ENCODE measurements at places on chromosomes 16 and 17.

DNA sequence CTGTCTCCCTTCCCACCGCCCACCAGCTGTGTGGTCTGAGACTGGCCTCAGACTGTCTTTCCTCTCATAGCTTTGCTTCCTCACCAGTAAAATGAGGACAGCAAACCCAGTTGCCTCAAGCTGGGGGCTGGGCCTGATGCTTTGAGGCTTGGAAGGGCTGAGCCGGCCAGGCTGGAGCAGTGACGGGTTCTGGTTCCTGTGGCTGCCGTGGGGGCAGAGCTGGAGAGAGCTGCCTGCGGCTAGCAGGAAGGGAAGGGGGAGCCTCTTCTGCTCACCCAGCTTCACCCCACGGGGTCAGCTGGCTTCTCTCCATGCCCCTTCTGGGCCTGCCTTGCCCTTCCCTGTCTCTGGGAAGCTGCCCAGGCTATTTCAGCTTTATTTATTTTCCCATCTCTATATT lies 23.7 kb downstream of the LASP1 start:
- peak; percentile 73 for DNase-seq

GRCh38 chr16:68291227-68291626 lies 19.5 kb downstream of the SLC7A6OS start:
- no peak for DNase-seq

DNA sequence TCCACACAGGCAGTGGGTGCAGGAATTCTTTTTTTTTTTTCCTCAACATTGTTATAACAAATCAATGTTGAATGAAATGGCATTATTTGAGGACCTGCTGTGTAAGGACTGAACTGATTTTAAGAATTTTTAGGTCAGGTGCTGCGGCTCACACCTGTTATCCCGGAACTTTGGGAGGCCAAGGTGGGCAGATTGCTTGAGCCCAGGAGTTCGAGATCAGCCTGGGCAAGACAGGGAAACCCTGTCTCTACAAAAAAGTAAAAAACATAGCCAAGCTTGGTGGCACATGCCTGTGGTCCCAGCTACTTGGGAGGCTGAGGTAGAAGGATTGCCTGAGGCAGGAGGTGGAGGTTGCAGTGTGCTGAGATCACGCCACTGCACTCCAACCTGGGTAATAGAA lies 12.4 kb downstream of the MPRIP start:
- no peak for DNase-seq

DNA sequence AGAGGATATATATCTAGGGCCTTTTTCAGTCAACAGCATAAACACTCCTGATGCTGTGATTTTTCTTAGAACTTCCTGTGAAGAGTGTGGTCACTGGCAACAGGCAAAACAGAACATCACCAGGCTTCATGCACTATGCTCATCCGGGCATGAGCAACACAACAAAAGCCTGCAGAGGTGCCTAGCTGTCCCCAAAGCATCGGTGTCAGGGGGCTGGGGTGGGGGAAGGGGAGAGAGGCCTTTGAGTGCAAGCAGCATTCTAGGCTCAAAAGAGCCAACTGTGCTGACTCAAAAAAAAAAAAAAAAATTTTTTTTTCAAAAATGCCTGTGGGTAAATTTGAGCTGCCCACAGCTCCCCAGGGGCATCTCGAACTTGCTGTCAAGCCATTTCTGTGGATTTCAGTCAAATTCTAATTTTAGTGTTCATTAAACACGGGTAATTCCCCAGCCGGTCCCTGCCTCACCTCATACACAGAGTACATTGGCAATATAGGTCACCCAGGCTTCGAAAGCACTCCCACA lies 194.6 kb upstream of the DYNLRB2 start:
- DNase-seq: no peak
